Brain pericyte (primary cell): ENCODE measurements at places on chromosomes 11 and 22.

DNA sequence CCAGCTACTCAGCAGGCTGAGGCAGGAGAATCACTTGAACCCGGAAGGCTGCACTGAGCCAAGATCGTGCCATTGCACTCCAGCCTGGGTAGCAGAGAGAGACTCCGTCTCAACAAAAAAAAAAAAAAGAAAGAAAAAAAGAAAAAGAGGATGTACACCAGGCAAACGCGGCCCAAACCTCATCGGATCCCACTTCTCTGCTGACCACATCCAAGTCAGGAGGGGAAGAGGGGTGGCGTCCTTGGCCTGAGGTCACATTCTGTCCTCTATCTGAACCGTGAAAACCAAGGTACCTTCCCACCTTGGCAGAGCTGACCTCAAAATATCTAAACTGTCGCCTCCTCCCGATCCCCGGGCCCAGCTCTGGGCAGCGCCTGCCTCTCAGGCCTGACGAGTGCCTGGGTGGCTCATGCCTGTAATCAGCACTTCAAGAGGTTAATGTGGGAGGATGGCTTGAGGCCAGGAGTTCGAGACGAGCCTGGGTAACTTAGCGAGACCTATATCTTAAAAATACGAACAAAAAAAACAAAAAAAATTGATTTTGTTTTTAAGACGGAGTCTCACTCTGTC is 25.1 kb downstream of the RGL4 start:
- no peak for DNase-seq

DNA sequence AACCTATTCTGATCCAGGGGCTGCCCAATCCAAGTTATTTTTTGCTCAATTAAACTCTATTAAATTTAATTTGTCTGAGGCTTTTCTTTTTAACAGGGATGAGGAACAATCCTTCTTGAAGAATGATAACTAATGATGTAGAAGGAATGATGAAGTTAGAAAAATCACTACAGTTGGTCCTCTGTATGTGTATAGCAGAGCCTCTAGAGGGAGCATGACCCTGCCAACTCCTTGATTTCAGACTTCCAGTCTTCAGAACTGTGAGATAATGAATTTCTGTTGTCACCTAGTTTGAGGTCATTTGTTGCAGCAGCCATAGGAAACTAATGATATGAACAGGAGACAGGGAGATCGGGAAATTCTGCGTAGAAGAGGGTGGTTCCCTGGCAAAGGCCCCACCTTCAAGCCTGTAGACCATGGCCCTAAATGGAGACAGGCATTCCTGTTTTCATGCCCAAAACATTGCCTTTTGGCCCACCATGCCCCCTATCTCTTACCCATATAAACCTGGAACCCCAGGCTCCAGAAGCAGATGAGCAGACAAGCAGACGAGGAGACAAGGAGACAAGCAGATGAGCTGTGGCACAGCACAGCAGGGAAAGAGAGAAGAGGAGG is 7.7 kb upstream of the QSER1 start:
- DNase-seq, result no peak

GRCh38 chr11:79762279-79762921 is 321.6 kb upstream of the TENM4 start:
- DNase-seq, result no peak

DNA sequence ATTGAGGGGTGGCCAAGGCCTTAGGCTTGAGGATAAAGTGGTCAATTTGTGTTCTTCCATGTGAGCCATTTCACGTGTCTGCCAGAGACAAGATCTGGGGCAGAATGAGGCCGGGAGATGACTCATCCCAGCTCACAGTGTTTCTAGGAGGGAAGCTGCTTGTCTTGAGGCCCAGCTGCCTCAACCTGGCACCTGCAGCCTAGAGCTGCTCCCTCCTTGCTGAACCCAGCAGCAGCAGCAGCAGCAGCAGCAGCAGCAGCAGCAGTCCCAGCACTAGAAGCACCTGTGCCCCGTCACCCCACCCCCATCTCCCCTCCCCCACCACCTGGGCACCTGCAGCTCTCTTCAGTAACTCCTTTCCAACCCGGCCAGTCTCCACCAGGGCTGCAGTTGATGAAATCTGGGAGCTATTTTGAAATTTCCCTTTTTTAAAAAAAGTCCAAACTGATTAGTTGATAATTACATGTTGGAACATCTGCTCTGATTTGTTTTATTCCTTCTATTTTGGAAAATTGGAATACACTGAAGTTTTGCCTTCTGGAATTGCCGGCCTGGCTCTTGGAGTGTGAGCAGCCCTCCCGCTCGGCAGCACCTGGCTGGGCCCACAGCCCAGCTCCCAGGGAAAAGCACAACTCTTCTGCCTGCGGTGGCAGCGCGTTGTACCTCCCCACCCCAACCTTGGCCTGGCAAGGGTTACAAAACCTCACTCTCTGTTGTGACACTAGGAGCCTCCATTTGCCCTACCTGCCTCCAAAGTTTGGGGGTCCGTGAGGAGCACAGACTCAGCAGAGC is 143.5 kb downstream of the NXPE2 start:
- no peak for DNase-seq

DNA sequence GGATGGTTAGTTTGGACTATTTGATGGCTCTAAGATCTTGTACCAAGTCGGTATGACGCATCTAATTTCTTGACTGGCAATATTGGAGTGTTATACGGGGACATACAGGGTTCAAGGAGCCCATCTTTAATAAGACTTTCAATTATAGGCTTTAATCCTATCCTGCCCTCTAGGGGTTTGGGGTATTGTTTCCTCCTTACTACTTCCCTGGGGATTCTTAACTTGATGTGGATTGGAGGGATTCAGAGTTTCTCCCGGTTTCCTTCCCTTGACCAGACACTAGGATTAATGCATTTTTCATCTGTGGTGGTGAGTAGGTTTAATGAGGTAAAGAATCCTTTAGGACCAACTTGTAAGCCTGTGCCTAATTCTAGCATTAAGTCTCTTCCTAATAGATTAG is 18.8 kb downstream of the CYP2D6 start:
- no peak for DNase-seq

GRCh38 chr11:91513734-91514133 is 710.9 kb upstream of the FAT3 start:
- DNase-seq, result no peak

DNA sequence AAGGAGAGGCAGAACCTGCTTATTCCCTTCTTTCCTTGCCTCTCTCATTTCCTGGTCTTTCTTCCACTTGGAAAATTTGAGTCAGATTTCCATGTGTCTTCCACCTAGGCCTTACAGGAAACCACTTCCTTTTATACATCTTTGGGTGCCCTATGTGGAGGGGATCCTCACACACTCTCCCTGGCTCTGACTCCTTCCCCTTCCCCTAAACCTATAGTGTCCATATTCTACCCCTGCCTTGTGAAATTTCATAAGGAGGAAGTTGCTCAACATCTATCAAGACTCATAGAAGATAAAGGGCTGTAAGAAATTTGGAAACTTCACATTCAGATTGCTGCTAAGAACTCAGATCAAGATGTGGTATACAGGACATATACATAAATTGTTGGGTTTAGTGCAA is 20.4 kb downstream of the TUG1 start:
- DNase-seq, result no peak

GRCh38 chr11:33263549-33263948 is 6.4 kb downstream of the HIPK3 start:
- DNase-seq, result no peak

DNA sequence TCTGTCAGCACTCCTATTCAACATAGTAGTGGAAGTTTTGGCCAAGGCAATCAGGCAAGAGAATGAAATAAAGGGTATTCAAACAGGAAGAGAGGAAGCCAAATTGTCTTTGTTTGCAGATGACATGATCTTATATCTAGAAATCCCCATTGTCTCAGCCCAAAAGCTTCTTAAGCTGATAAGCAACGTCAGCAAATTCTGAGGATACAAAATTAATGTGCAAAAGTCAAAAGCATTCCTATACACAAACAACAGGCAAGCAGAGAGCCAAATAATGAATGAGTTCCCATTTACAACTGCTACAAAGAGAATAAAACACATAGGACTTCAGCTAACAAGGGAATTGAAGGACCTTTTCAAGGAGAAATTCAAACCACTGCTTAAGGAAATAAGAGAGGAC is 280.4 kb upstream of the LUZP2 start:
- no peak for DNase-seq

GRCh38 chr11:118958577-118958976 is 2.5 kb downstream of the UPK2 start:
- DNase-seq, result no peak

- no peak for DNase-seq
These were observed 15.3 kb downstream of the TMPRSS13 start for GRCh38 chr11:117913736-117914397.

DNA sequence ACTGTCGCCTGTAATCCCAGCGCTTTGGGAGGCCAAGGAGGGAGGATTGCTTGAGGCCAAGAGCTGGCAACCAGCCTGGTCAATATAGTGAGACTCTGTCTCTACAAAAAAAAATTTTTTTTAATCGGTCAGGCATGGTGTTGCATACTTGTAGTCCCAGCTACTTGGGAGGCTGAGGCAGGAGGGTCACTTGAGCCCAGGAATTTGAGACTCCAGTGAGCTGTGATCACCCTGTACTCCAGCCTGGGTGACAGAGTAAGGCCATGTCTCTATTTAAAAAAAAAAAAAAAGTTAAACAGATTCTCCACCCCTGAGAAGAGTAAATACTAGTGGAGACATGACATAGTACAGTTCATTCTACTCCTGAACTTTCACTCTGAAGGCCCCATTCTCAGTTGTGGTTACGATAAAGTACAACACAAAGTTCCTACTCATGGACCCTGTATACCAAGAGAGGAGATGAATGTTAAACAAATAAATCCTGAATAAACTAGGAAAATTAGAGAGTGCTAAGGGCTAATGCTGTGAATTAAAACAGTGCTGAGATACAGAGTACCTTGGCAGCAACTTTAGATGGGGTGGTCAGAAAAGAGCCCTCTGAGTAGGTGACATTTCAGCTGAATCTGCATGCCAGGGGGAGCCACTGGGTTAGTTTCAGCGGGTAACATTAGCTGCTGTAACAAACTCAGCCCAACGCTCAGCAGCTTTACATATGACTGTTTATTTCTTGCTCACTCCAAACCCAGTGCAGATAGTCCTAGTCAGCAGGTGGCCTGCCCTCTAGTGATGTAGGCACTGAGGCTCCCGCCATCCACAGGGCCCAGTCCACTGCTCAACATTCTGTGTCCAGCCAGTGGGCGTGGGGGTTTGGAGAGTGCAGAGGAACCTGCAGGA is 75.1 kb downstream of the DBX1 start:
- DNase-seq, result no peak

GRCh38 chr11:121802542-121802941 is 313.5 kb downstream of the BLID start:
- no peak for DNase-seq

- no peak for DNase-seq
These were observed 26.1 kb downstream of the ZC3H12C start for GRCh38 chr11:110119317-110119716.

DNA sequence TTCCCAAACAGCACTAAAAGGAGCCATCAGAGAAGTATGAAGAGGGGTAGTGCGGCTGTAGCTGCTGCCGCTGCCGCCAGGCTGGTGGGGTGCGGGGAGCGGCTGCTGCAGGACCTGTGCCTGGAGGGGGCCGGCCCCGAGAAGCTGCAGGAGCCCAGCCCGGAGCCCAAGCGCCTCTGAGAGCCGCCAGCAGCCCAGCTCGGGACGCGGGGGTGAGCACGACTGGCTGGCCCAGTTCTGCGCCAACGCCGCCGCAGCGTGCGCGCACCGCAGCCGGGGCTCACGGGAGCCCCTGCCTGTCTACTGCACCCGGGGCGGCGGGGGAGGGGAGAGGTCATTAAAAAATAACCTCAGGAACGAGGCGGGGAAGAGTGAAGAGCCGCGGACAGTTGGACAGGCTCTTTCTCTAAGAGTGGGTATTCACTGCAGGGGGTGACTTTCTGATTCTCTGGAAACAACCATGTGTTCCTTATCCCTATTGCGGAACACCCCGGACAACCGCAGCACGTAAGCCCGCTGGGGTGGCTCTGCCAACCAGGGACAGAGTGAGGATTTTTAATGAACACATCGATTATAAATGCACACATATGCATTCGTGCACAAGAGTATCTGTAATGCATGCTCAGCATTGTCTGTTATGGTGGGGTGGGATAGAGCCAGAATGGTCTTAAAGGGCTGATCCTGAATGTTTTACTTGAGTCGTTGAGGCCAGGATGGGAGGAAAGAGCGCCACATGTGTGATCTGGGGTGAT is 453 bp downstream of the GAS2 start:
- DNase-seq, result no peak

- DNase-seq, result no peak
These were observed 47.4 kb upstream of the RAB1B start for GRCh38 chr11:66221012-66221411.

GRCh38 chr11:73995731-73996130 is 13.1 kb upstream of the UCP2 start:
- no peak for DNase-seq

GRCh38 chr11:61917334-61918109 is at the start of gene RAB3IL1:
Gene RAB3IL1 (minus strand): TSS chr11:61917566. CDS start chr11:61917367, 199 bp downstream.
- DNase-seq, result no peak

DNA sequence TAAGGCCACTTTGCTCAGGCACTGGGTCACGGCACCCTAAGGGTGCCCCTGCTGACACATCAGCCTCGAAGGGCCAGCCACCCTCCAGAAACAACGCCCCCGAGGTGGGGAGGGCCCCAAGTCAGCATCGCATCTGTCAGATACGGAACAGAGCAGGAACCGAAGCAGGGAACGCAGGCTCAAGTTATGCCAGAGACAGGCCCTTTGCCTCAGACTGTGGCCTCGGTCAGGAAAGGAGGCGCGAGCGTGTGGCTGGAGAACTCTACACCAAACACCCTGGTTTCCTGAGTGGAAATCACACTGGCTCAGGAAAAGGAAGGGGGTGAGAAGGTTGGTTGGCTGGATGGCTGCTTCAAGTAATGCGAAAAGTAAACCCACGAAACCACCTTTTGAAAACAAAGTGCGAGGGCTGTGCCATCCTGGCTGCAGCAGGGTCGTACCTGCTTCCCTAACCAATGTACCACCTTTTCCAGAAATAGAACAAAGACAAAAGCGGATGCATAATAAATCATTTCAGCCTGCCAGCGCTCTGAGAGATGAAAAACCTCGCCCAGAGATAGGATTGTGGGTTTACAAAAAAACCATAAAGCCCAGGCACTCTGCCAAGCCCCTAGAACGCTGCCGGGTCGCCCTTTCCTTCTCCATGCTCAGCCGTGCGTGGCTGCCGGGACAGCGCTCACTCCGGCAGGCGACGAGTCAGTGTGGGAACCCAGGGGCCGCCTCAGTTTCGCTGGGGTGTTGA is 38.6 kb downstream of the TRMU start:
- DNase-seq, result no peak

- DNase-seq, result no peak
These were observed 95.3 kb upstream of the FGF3 start for GRCh38 chr11:69914286-69915150.

DNA sequence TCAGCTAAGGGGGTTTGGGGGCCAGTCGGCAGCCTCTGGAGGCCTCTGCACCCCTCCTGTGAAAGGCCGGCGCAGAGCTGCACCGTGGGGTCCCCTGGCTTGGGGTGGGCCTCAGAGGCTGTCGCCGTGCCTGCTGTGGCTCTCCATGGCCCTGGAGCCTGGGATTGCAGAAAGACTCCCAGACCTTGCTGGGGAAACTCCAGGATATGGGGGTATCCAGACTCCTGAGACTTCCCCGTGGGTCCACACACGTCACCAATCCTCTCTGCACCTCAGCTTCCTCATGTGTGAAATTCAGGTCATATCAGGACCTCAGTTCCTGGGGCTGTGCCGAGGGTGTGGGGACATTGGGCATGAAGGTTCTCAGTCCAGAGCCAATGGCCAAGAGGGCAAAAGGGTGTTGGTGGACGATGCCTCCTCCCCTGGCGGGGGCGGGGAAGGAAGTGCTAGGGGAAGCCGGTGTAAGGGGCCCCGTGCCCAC is 97.1 kb downstream of the KCNQ1 start:
- no peak for DNase-seq
